Pulmonary artery endothelial cell (primary cell): ENCODE measurements at places on chromosomes 4 and X. TPM values are rescaled to one million over a fixed set of nuclear protein-coding genes. Genes with fewer than 3 reads are reported as not detected.

The RHOXF1 gene
- total RNA-seq, result not detected in 2 replicates

DNA sequence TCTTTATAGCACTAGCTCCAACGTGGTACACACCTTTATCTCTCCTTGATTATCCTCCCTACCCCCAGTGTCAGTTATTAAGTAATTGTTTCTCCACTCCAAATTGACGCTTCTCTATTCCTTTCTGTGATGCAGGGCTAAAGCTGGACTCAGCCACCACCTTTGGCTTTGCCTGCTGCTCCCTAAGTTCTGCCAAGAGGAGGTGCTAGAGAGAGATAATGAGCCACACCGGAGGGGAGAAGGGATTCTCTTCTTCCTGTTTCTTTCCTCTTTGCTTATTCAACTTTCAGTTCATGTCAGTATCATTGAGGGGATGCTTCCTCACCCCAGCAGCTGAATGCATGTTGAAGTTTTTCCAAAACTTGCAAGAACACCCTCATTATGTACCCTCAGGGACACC lies 176.5 kb downstream of the GBA3 start:
- no peak for DNase-seq

The SLIT2 gene
- total RNA-seq, result 10.1 and 24.2 TPM in 2 replicates

GRCh38 chrX:108642273-108642628 lies 94.1 kb downstream of the IRS4 start:
- DNase-seq, result no peak

DNA sequence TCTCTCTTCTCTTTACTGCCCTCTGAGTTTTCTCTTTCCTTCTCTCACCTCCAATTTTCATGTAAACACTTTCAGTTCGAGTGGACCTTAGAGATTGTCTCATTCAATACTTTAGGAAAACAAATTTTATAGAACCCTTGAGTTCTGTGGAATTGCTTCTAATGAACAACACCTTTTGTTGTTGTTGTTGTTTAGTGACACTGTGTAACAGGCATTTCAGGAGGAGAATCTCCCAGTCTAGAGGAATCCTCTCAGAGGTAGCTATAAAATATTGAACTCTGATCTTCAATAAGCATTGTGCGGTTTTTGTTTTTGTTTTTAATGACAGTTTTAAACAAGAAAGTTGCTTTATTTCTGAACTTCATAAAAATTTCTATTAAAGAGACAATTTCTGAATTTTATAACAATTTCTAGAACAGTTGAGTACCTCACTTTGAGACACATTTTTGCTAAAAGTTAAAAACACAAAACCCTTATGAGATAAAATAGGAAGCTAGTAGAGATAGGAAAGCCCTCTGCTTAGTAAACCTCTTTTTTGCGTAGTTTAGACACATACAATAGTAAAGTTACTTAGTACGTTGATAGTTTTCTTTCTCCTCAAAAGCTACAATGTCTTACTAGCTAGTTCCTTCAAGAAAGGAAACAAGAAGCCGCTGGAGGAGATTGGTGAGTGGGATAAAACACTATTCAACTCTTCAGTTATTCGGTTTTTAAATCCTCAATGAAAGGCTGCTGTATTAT lies 38.8 kb downstream of the CLCN3 start:
- DNase-seq, result no peak

- DNase-seq, result no peak
These were observed 30.2 kb downstream of the ASB5 start for GRCh38 chr4:176238826-176239225.

DNA sequence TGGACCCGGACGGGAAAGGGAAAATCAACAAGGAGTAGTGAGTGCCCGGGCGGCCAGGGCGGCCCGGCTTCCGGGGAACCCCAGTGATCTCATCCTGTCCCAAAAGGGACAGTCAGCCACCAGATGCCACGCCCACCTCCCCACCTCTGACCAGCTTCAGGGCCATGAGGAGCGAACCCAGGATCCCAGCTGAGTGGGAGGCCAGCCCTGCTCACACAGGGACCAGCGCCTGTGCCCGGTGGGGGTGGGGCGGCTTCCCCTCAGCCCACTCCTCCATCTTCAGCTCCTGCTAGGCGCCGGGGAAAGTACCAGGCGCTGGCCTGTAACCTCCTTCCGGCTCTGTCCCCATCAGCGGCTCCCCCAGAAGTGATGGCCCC lies 6.2 kb downstream of the MYL5 start:
- DNase-seq, result no peak

GRCh38 chr4:105551965-105552746 lies at the start of gene ARHGEF38:
ARHGEF38 (plus strand) TSS chr4:105552620; CDS start chr4:105552766, 146 bp downstream.
- DNase-seq, result no peak

DNA sequence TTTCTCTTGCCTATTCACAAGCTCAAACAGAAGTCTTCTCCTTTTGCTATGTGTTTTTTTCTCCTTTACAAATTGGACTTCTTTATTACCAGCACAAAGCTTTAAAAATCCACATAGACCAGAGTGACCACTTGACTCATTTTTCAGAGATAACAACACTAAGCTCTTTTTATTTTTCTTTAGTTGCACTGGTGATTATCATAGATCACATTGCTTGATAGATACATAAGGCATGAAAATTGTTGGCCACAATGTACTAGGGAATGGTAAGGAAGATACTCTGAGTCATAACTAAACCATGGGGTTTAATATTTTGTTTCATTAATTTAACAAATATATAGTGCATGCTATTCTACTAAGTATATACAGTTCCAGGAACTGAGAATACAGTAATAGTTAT lies 159.0 kb downstream of the GASK1B start:
- DNase-seq, result no peak

DNA sequence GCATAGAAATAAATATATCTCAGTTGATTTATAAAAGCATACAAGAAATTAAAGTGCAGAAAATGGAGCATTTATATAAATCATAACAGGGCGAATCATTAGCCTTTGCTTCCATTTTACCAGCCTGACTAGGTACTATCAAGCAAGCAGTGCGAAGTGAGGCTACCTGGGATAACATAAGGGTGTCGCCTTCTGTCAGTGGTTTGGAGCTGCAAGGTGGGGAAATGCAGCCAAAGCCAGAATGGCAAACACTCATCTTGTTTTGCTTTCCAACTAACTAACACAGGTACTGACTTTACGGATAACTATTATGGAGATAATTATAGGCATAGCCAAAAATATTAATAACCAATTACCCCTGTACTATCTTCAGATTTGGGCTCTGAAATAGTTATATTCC lies 1459.8 kb downstream of the RAPGEF2 start:
- no peak for DNase-seq

DNA sequence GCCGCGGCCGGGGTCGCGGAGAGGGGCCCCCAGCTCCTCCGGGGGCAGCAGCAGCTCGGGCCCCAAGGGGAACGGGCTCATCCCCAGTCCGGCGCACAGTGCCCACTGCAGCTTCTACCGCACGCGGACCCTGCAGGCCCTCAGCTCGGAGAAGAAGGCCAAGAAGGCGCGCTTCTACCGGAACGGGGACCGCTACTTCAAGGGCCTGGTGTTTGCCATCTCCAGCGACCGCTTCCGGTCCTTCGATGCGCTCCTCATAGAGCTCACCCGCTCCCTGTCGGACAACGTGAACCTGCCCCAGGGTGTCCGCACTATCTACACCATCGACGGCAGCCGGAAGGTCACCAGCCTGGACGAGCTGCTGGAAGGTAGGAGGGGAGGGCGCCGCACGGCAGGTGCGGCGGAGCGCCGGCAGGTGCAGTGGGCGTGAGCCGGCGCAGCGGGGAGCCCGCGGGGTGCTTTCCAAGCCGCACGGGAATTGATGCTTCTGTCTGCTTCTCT lies 886 bp downstream of the DCLK2 start:
- no peak for DNase-seq

DNA sequence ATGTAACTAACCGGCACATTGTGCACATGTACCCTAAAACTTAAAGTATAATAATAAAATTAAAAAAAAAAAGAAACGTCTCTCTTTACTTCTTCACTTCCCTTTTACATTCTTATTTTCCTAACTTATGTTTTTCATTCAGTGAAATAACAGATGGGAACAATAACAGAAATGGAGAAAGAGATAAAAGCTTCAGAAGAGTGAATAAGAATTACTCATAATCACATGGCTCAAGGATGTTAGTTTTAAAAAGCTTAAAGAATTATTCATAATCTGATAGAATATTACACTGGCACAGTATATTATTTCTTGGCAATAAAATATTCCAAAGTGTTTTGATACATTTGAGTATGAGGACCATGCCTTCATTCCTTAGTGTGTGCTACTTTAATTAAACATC lies 175.6 kb downstream of the COL25A1 start:
- no peak for DNase-seq

GRCh38 chrX:13808293-13808692 lies 8.6 kb downstream of the GPM6B start:
- no peak for DNase-seq
